ENCODE measurements at places on chromosomes 11 and 22.

DNA sequence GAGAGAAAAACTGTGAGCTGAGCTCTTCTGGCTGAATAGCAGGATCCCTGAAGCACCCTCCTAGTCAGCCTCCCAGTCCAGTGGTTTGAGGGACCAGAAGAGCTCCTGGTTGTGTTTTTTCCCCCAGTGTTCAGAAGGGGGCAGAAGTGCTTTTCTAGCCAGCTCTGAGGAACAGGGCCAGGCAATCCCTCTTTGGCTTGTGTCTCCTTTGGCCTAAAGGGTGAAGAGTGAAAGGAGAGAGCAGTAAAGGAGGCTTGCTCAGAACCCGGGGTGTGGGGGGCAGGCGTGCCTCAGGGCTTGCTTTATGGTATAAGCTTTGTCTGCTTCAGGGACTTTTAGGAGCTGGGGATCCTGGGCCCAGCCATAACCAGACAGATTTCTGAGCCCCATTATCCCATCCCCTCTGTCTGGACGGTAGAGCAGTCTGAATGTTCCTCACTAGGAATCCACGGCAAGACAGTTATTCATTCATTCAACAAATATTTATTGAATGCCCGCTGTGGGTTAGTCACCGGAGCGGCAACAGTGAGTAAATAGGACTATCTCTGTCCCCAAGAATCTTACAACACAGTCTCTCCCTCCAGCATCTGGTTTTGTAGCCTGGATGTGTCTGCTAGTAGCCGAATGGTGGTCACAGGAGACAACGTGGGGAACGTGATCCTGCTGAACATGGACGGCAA is 14.5 kb downstream of the ACP2 start:
- no peak for DNase-seq

DNA sequence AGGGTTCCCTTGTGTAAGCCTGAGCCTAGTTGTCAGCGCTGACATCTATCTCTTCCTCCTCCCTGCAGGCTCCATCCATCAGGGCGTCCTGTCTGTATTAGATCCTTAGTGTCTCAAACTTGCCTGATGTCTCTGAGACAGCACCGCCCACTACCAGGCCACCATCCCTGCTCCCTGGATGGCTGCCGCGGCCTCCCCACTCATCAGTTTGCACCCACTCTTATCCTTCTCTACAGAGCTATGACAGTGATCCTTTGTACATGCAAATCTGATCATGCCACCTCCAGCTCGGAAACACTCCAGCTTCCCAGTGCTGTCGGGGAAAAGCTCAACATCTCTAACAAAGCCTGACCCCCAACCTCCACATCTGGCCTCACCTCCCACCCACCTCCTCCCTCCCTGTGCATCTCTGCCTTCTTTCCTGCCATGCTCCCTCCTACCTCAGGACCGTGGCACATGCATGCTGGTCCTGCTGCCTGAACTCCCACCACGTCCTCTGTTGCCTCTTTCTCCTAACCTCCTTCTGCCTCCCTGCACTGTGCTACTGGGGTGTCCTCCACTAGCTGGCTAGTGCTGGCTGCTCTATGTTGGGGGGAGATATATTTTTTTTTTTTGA is 61.6 kb upstream of the EIF3D start:
- DNase-seq: no peak

DNA sequence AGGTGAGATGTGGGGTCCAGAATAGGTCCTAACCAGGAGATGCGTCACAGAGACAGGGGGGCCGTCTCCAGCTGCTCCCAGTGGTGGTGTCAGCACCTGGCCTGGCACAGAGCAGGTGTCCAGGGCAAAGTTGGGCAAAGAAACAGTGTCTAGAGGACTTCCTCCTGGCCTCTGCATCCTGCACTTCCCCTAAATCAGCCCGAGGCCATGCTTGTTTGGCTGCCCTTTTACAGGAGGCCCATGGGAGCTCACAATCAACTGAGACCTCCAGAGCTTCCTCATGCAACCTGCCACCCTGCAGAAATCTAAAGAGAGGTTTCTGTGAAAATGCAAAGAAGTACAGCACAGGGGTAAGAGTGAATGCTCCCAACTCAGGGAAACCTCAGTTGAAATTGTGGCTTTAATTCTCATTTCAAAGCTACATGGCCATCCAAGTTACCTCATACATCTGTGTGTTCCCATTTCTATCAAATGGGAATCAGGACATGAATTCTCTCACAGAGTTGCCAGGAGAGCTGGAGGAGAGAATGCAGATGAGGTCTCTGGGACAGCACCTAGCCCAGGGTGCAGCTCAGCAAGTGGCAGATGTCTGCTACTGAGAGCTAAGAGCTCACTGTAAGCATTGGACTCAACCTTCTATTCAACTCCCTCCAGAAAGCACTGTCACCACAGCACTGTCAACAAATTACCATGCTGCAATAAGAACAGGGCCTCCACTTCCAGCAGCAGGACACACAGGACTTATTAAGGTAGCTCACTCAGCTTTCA is 32.6 kb downstream of the TCIRG1 start:
- DNase-seq: no peak

GRCh38 chr22:27239520-27239919 is 562.0 kb downstream of the MN1 start:
- no peak for DNase-seq

DNA sequence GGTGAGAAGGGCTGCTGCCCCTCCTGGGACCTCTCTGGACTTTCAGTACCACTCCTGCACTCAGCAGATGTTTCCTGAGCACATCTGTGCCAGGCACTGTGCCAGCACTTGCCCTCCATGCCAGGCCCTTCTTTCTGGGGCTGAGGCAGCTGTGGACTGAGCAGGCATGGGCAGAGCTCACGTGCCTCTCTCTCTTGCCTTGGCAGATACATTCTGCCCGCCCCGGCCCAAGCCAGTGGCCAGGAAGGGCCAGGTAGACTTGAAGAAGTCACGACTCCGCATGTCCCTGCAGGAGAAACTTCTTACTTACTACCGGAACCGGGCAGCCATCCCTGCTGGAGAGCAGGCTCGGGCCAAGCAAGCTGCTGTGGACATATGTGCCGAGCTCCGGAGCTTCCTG is 8.3 kb upstream of the ATF4 start:
- DNase-seq: no peak

GRCh38 chr11:18011633-18012032 is 1.2 kb downstream of the SERGEF start:
- no peak for DNase-seq

GRCh38 chr11:64690235-64690634 is 32.8 kb downstream of the NRXN2 start:
- no peak for DNase-seq

DNA sequence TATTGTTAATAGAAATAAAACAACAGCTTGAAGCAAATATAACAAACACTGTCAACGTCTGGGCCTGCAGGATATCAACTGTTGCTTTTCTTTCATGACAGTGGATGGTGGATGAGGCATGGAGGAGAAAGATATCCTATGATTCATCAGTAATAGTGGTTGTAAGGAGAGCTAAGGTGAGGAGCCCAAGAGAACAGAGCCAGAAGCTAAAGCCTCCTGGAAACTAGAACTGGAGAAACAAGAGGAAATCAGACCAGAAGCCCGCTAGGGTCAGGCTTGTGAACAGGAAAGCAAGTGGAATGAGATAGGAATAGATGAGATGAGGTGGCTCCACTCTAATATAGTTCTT is 37.7 kb upstream of the MMP12 start:
- DNase-seq: no peak

GRCh38 chr11:111735262-111736116 is 30.7 kb downstream of the PPP2R1B start:
- peak; percentile 42 for DNase-seq

- no peak for DNase-seq
These were observed 119.8 kb downstream of the UVRAG start for GRCh38 chr11:75934851-75935250.

DNA sequence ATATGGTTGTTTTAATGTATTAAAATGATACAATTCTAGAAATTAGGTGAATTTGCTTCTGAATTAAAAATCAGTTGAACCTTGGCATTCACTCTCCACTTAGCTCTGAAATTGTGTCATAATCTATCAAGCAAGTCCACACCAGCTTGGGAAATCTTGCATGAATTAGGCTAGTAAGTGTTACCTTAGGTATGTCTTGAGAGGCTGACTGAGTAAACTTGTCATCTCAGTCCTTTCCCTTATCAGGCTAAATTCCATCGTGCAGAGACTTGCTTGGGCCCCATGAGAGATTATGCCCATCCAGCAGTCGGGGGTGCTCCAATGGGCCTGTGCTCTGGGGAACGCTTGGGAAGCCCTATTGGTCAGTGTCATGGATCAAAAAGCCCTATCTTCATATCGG is 33.9 kb upstream of the ST14 start:
- no peak for DNase-seq

DNA sequence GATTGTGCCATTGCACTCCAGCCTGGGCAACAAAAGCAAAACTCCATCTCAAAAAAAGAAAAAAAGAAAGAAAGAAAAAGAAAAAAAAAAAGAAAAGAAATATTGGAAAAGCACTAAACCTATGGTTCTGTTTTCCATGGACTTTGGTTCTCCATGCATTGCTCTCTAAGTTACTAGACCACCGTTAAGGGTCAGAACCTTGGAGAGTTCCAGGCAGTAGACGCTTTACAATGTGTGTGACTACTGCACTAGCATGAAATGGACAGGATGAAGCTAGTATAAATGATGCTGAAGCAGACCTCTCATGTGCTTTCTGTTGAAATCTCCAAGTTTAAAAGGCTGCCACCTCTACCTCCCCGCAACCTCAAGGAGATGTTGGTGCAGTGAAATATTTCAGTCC is 63.5 kb downstream of the SIK2 start:
- DNase-seq: no peak

- peak; percentile 96 for DNase-seq
These were observed at the start of gene HINFP for GRCh38 chr11:119121008-119121810. TSS of gene HINFP (plus strand) at chr11:119121580. CDS start at chr11:119126945, 5,365 bp downstream.

DNA sequence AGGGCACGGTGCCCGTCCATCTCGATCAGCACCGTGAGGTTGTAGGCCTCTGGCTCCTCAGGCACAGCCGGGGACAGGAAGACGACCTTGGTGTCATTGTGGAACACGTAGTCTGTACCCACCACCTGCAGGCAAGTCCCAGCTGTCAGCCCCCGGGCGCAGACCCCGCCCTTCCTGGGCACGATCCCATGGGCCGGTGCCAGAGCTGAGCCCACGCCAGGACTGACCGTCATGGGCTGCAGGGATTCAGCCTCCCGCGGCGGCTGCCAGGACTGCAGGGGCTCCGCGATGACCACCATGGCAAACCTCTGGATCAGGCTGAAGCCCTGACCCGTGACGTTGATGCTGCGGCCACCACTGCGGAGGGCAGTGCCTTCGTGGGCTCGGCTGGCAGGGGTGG is 11.8 kb upstream of the MAPK11 start:
- DNase-seq: no peak

GRCh38 chr11:82930229-82930628 is 28.7 kb downstream of the DDIAS start:
- no peak for DNase-seq

GRCh38 chr11:123427405-123427804 is 2.7 kb upstream of the GRAMD1B start:
- DNase-seq: no peak

DNA sequence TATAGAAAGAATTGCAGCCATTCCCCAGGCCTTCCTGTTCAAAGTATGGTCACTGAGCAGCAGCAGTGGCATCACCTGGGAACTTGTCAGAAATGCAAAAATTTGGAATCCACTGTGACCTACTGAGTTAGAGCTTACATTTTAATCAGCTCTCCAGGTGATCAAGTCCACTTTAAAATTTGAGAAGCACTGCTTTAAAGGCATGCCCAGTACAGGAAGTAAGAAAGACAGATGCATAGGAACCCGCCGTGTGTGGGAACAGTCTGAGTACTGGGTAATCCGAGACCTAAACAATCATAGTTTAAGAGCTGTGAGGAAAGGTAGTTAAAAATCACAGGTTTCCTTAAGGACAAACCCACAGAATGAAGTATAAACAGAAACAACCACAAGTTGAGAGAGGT is 462.4 kb downstream of the RAB38 start:
- DNase-seq: no peak

- no peak for DNase-seq
These were observed 231.9 kb upstream of the ISX start for GRCh38 chr22:34834059-34834458.

DNA sequence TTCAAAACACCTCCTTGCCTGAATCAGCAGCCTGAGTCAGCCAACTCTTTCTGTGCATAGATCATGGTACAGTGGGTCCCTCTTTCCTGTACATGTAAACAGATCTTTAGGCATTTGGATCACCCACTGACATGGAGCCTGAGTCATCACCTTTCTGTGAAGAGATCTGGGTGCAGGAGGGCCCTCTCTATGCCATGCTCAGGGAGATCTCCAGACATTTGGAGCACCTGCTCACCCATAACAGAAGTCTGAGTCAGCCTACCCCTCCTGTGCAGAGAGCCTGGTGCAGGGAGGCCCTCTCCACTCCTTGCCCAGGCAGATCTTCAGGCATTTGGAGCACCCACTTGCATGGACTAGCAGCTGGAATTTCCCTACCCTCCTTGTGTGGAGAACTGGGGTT is 56.2 kb upstream of the GLYAT start:
- no peak for DNase-seq

DNA sequence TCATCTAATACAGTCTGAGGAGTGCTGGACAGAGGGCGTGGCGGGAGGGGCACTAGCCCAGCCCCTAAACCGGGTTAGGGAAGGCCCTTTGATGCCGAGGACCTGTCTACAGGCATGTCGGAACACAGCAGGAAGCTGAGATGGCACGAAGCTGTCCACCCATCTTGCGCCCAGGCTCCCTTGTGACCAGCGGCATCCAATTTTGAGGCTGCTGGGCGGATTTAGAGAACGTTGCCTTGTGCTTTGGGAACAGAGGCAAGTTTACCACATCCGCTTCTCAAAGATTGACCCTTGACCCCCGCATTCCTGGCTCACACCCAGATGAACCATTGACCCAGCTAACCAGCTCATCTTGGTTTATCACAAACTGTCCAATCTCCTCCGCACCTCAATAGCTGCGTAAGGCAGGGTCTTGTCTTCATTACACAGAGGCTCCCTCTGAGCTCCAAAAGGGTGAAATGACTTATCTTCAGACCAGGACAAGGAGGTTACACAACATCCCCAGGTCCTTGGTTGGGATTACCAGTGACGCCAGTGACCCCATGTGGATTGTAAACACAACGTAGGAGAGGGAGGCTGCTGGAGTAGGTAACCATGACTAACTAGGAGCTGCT is 4.5 kb downstream of the FAM83F start:
- DNase-seq: no peak

Data from NCI-H2107 (cell line).